Type B pancreatic cell (in vitro differentiated cells): ENCODE measurements at places on chromosomes 11 and 22. TPM values are rescaled to one million over a fixed set of nuclear protein-coding genes. Genes with fewer than 3 reads are reported as not detected.
A peak's percentile ranks its signal among the peaks of the same experiment; 100 is the strongest.

The OR52A1 gene
- total RNA-seq, result not detected in 2 replicates

The WBP2NL gene
- not detected in 2 replicates for total RNA-seq

The TMPRSS4 gene
- total RNA-seq, result 33.8 and 169 TPM in 2 replicates

The KLHL35 gene
- 0.67 and 1.6 TPM in 2 replicates for total RNA-seq

The BATF2 gene
- total RNA-seq, result 1.0 TPM in 2 replicates

The PGA5 gene
- total RNA-seq, result 0.62 and 2.9 TPM in 2 replicates

- DNase-seq, result no peak
Measured at GRCh38 chr11:74462631-74463030, 4.7 kb downstream of the KCNE3 start.

DNA sequence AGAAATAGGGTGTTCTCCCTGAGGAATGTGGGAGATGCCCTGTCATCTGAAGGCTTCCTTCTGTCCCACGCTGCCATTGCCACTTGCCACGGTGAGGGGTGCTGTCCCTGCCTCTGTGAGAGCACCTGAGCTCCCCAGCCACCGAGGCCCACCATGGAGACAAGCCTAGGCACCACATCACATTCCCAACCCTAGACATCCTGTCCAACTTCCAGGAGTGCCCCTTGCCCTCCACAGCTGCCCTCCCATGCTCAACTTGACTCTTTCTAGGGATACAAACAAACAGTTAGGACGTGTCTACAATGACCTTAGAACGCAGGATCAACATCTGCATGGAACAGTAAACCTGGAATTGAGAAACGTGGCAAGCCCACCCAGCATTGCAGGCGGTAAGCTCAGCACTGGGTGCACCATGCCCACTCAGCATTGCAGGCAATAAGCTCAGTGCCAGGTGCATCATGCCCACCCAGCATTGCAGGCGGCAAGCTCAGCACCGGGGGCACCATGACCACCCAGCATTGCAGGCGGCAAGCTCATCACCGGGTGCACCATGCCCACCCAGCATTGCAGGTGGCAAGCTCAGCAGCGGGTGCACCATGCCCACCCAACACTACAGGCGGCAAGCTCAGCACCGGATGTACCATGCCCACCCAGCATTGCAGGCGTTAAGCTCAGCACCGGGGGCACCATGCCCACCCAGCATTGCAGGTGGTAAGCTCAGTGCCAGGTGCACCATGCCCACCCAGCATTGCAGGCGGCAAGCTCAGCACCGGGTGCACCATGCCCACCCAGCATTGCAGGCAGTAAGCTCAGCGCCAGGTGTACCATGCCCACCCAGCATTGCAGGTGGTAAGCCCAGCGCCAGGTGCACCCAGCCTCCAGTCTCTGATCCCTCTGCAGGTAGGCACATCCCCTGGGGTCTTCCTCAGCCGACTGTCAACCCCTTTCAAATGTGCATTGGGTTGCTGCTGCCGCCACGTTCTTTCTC is 1463.9 kb downstream of the TBC1D22A start:
- peak; percentile 31 for DNase-seq

GRCh38 chr11:10307022-10307399 is 2.1 kb downstream of the ADM start:
- no peak for DNase-seq

GRCh38 chr11:61602775-61603569 is 22.1 kb upstream of the SYT7 start:
- no peak for DNase-seq

DNA sequence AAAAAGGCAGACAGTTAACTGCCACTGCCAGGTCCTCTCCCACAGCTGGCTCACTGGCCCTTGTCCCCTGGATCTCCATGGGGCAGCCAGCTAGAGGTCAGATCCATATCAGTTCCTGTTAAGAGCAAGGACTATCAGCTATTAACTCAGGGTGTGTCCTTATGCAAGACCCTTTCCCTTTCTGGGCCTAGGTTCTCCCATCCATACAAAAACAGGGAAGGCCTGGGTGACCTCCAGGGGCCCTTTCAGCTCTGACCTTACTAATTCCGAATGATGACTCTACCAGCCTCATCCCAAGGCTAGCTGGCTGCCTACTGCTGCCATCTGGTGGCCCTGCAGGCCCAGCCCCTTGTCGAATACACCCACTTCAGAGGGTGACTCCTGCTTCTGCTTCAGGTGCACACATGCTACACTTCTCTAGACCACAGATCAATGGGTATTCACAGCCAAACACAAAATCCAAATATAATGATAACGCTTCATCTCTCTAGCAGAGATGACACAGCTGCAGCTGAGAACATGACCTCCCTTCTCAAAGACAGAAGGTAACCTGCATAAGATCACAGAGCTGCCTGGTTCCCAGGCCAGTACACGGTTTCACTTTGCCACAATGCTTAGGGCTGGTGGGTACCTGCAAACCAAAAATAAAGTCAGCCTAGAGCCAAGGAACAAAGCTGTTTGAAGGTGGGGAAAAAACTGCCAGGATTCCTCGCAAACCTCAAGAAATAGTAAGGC is 34.1 kb downstream of the SERGEF start:
- DNase-seq, result no peak

- no peak for DNase-seq
Measured at GRCh38 chr22:17060126-17060525, 24.7 kb upstream of the IL17RA start.

GRCh38 chr11:62501432-62501891 is 45.1 kb downstream of the AHNAK start:
- DNase-seq, result no peak

DNA sequence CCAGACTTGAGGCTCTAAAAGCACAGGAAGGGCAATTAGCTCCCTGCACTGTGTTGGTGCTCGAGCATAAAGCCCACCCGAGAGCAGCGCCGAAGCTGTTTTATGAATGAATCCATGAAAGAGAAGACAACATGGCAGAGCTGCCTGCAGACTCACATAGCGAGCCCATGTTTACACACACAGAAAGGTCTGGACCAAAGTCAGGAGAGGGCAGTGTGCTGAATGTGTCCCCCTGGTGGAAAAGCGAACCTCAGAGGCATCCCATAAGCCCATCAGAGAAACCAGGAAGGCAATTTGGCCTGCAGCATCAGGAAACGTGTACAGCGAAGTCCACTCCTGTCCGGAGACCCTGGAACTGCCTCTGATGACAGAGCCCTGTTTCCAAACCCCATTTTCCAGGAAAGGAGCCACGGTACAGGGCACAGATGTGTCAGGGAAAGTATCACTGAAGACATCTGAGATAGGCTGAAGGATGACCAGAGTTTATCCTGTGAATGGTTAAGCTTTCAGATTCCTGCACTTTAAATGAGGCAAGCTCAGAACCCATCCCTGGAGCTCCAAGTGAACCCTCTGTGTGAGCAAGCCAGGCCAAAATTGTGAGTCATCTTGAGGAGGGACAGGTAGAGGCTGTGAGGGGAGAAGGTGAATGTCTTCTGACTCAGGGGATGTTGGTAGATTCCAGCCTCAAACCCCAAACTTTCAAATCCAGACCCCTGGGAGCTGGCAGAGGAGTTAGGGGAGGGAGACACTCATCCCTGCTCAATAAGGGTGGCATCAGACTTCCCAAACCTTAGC is 36.9 kb downstream of the CHRDL2 start:
- DNase-seq, result no peak

DNA sequence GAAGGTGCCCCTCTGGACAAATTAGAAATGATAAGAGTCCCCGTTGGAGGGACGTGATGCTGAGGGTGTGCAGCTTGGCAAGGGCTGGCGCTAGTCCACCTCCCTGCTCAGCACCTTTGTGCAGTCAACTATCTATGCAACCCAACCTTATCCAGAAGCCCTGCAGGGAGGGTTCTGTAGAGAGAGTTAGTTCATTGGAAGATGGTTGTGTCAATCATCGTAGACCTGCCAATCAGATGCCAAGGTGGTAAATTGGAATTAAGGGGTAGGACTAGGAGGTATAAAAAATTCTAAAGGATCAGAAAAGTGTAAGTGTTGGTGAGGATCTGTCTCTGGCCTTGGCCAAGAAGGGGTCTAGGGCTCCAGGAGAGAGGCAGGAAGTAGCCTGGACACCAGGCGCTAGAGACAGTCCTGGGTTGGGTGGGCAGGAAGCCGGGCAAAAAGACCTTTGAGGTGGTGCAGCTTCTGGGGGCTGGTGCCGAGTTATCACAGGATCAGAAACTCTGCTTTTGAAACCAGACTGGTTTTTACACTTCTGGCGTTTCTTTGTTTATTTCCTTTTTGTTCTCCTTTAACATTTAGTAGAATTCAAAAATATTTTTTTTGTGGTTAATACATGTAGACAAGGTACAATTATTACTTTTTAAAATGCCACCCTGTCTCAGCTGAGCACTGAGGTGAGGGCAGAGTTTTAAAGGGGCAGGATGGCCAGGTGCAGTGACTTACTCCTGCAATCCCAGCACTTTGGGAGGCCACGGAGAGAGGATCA is 1.6 kb downstream of the C1QTNF6 start:
- no peak for DNase-seq

DNA sequence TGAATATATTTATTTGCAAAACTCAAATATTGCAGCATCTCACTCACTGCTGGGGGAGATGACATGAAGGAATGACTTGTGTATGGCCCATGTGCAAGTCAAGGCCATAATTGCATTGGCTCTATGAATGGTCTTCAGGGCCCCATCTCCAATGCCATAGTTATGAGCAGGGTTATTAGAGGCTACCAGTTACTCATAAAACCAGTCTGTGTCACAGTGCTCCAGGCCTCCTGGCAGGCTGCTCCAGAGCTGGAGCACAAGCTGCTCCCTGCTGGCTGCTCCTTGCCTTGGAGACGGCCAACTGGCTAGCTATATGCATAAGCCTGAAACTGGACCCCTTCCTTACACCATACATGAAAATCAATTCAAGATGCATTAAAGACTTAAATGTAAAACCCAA is 145.7 kb downstream of the TRPC6 start:
- no peak for DNase-seq

- DNase-seq, result no peak
Measured at GRCh38 chr22:44884968-44885805, 124.6 kb downstream of the PHF21B start.

GRCh38 chr11:22920939-22921565 is 60.8 kb upstream of the CCDC179 start:
- DNase-seq, result no peak

DNA sequence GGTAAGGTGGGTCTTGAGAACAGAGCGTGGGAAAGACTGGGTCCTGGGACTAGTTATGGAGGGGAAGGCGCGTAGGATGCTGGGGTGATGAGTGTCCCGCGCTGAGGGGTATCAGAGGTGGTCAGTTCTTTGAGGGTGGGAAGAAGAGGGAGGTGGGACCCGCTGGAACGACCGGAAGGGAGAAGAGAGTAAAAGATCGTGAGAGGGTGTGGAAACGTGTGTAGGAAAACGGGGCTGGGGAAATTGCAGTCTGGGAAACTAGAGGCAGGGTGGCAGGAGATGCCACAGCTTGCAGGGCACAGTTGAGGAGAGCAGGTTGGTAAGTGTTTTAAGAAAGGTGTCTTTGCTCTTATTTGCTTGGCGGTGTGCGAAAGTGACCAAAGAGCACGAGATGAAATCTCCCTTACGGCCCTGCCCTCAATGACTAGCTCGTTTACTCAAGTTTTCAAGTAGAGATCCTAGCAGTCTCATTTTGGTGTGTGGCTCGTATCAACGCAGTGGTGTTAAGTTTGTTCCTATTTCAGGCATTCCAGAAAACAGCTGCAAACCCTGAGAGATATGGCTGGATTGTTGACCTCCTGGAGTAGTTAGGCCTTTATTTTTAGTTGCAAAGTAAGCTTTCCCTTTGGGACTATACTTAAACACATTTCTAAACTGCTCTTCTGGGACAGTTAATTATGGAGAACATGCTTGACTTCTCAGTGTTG is 615 bp downstream of the STT3A start:
- no peak for DNase-seq

DNA sequence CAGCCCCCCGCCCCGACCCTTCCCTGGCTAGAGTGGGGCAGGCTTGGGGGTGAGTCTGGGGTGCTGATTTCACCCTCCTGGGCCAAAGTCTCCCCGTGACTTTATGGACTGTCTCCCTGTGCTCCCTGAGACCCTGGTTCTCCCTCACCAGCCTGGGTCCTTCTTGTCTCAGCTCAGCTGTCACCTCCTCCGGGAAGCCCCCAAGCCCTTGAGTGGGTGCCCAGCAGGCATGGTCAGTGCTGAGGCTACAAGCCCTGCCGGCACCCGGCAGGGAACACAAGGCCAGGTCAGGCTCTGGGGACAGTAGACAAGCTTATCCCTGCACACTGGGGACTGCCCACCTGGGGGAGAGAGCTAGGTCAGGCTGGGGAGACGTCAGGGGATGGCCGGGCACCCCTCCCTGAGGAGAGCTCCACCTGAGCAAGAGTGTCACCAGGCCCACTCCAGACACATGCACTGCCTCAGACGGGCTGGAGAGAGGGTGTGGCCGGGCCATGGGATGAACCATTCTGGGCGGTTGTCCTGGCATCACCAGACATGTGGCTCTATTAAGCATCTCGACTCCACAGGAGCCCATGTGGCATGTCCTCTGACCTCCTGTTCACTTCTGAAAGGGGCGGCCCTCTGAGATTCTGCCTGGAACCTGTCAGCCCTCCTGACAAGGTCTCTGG is 22.6 kb upstream of the RTN4R start:
- DNase-seq, result no peak
